HepG2 (cell line): ENCODE measurements at places on chromosomes 12 and 14.

DNA sequence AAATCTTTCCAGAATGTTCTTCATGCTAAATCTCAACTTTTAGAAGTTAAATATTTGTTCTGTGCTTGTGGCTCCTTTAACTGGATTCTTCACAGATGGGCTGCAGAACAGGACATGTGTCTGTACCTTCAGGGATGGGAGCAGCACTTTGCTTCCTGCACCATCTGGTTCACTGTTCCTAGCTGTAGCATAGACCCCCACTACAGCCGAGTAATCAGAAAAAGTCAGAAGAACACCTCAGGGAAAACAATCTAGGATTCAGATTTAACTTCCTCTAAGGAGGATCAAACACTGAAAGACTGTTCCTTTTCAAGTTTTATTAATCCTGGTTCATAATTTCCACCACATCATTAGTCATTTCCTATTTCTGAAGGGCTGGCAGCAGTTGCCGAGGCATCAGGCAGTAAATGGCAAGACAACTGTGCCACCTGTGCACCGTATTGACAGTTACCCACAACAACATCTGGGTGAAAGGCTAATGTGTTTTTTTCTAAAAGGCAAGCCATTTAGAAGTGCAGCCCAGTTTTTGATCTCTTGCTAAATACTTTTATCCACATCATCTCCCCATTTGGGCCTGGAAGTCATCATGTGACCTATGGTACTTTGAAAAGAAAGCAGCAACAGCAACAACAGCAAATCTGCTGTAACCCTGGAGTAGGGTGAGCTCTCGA is 212.8 kb upstream of the BMP4 start:
- H3K4me1 ChIP-seq = peaks cover 15% of the 10 kb centered on the region
- no peak for DNase-seq
- no peaks in the 10 kb centered on the region for H3K36me3 ChIP-seq
- no peak overlapping the region for H3K4me3 ChIP-seq
- H3K27ac ChIP-seq = no peak overlapping the region

GRCh38 chr12:127060310-127060847 is 1206.6 kb upstream of the TMEM132C start:
- H3K4me3 ChIP-seq = no peak overlapping the region
- no peak for DNase-seq
- H3K36me3 ChIP-seq = no peaks in the 10 kb centered on the region
- H3K4me1 ChIP-seq = no peaks in the 10 kb centered on the region
- H3K27me3 ChIP-seq = no peaks in the 10 kb centered on the region

GRCh38 chr12:88844426-88844825 is 264.2 kb upstream of the KITLG start:
- DNase-seq = no peak
- H3K27me3 ChIP-seq = no peaks in the 10 kb centered on the region
- H3K4me3 ChIP-seq = no peak overlapping the region

GRCh38 chr14:50520947-50521815 is 11.2 kb downstream of the MAP4K5 start:
- H3K4me1 ChIP-seq = peaks cover 25% of the 10 kb centered on the region
- no peak overlapping the region for H3K27ac ChIP-seq
- no peak overlapping the region for H3K4me3 ChIP-seq

DNA sequence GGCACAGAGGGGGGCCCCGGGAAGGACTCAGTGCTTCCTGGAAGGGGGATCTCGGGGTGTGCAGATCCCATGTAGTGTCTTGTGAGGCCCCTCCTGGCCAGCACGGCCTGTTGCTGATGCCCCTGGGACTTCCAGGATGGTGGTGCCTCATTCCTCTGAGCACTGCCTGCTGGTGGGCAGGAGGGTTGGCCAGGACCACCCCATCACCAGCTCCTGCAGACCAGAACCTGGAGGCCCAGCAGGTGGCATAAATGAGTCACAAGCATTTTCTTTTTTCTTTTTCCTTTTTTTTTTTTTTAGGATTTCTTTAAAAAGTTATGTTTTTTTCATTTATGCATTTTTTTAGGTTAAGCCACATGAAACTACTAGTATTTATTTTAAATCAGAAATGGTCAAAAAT is 8.0 kb downstream of the MMP17 start:
- H3K4me3 ChIP-seq = no peak overlapping the region
- peaks cover 40% of the 10 kb centered on the region for H3K4me1 ChIP-seq
- no peaks in the 10 kb centered on the region for H3K36me3 ChIP-seq

GRCh38 chr14:58082491-58083098 is 69.4 kb downstream of the ARMH4 start:
- H3K27ac ChIP-seq = no peak overlapping the region
- DNase-seq = no peak
- H3K36me3 ChIP-seq = no peaks in the 10 kb centered on the region

- H3K27ac ChIP-seq = no peak overlapping the region
- peaks cover 5% of the 10 kb centered on the region; the same call in 1 of the 2 replicates for H3K36me3 ChIP-seq
- H3K27me3 ChIP-seq = no peaks in the 10 kb centered on the region
- DNase-seq = no peak
Measured at GRCh38 chr12:117017807-117018206, 81.4 kb downstream of the TESC start.

- no peaks in the 10 kb centered on the region for H3K36me3 ChIP-seq
- no peak overlapping the region for H3K4me3 ChIP-seq
- H3K27ac ChIP-seq = no peak overlapping the region
- DNase-seq = peak; percentile 26
- no peaks in the 10 kb centered on the region for H3K4me1 ChIP-seq
- H3K27me3 ChIP-seq = peaks cover 12% of the 10 kb centered on the region; the same call in 2 of the 3 replicates
Measured at GRCh38 chr14:91858536-91859275, 8.6 kb downstream of the TC2N start.

GRCh38 chr12:106023039-106023438 is 115.7 kb downstream of the NUAK1 start:
- no peak overlapping the region for H3K27ac ChIP-seq
- H3K4me3 ChIP-seq = no peak overlapping the region
- DNase-seq = no peak
- no peaks in the 10 kb centered on the region for H3K27me3 ChIP-seq
- H3K36me3 ChIP-seq = no peaks in the 10 kb centered on the region

GRCh38 chr14:99324291-99324690 is 52.3 kb upstream of the BCL11B start:
- H3K4me3 ChIP-seq = no peak overlapping the region
- no peaks in the 10 kb centered on the region for H3K36me3 ChIP-seq
- H3K4me1 ChIP-seq = peaks cover 52% of the 10 kb centered on the region
- no peaks in the 10 kb centered on the region for H3K27me3 ChIP-seq

DNA sequence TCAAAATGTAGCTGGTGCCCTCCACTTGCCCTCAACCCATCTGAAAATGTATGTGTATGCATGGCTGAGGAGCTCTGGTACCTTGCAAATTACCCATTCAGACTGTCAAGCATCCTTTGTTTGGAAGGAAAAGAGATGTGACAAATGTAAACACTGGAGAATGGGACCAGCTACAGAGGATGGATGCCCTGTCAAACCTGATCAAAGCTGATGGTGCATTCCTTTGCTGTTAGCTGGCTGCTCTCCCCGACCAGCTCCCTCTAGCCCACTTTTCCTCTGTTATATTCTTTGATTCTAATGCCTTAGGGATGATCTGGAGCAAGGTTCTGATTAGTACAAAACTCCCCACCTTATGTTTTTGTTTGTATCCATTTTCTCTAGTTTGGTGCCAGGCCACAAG is 310.3 kb downstream of the C12orf75 start:
- no peak for DNase-seq
- no peak overlapping the region for H3K27ac ChIP-seq
- no peaks in the 10 kb centered on the region for H3K27me3 ChIP-seq

GRCh38 chr12:106455111-106455510 is 97.6 kb downstream of the POLR3B start:
- H3K27me3 ChIP-seq = no peaks in the 10 kb centered on the region
- no peak overlapping the region for H3K27ac ChIP-seq
- no peaks in the 10 kb centered on the region for H3K4me1 ChIP-seq
- no peak for DNase-seq
- no peak overlapping the region for H3K4me3 ChIP-seq
- H3K36me3 ChIP-seq = peaks cover 21% of the 10 kb centered on the region; the same call in 2 of the 3 replicates
